ENCODE measurements at places on chromosomes 4 and X.
A peak's percentile ranks its signal among the peaks of the same experiment; 100 is the strongest.

DNA sequence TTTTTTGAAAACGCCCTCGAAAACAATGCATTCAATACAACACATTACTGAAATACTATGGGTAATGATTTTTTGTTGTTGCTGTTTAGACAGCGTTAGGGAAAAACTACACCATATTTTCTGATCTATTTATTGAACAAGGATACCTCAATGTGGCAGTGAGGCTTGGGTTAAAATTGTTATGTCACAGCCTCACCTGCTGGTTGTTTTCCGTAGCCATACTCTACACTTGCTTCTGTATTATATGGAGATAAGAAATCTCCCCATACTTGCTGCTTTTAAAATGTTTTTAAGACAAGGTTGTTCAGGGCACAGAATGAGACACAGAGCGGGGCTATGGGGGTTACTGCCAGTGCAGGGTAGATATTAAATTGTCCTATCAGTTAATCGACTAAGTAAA is 221.6 kb upstream of the FTHL17 start:
- DNase-seq = no peak

DNA sequence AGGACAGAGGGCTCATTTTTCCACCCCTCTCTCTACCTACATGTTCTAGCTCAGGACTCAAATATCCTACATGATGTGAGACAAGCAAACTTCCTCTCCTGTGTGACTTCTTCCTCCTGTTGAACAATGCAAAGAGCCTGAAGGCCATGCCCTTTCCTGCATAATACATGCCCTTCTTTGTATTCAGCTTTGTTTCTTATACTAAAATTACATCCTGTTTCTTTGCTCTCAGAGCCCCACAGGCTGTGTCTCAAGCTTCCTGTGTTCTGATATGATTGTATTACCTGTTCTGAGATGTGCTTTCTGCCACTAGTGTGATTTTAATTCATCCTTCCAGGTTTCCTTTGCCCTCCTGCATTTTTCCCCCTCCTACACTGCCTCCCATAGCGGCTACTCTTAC is 166.4 kb upstream of the AFF2 start:
- no peak for DNase-seq

- no peak for DNase-seq
Measured at GRCh38 chr4:65383589-65384305, 286.5 kb downstream of the EPHA5 start.

DNA sequence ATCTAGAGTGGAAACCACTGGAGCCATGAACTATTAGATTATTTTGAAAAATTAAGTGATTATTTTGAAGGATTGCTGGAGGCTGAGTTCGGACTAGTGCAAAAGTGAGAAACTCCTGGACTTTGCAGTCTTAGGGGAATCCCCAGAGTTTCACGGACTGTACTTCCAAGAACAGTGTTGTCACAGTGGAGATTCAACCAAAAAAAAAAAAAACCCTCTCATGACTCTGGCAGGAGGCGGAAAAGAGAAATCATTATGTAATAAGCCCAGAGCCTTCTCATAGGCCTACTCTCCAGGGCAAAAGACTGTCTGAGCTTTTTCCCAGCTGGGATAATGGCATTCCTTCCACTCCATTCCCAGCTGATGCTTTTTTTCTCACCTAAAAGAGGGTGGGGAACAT is 16.8 kb upstream of the C4orf51 start:
- DNase-seq = no peak

- DNase-seq = no peak
Measured at GRCh38 chrX:31213941-31214340, 142.1 kb upstream of the FTHL17 start.

- no peak for DNase-seq
Measured at GRCh38 chrX:107669885-107670628, 41.7 kb downstream of the PRPS1 start.

DNA sequence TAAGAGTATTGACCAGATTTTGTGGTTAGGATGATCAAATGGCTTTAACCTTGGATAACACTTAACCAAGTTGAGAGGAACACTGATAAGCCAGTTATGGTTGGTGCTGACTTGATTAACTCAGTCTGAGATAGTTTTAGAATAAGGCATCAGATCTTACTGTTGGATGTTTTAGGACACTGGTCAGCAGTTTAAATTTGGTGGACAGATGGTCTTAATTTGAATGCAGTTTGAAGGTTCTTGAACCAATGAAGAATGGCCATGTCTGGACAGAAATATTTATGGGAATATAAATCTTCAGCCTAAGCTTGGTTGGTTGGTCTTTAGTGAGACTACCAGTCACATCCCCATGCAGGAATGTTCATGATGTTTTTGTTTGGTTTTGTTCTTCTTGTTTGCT is 2.6 kb upstream of the GIMD1 start:
- DNase-seq = no peak

DNA sequence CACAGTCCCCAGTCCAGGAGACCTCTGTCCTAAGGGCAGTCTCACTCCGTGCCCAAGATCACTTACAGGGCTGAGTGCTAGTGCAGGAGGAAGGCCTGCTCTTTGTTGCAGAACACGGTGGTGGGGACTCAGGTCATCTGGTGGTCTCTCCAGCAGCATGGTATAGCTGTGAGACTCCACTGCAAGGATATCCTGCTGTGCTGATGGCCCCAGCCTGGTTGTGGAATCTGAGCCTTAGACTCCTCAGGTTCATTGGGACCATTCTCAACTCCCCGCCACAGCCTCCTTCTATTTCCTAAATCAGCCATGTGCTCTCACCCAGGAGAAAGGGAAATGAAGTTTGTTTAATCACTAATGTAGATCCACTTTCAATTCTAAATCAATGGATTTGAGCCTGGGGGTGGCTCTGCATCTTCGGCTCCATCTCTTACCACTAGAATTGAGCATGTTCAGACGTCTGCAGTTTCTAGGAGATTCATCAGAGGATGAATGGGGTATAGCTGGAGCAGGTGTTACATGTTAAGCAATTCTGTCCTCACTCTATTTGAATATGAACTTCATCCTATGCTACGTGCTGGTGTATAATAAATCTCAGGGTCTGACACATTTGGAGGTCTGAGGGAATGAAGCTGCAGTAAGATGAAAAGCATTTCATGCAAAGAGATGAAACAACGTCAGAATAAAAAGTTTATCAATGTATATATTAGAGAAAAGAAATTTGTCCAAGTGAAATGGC is 189.2 kb downstream of the MGST2 start:
- DNase-seq = no peak

DNA sequence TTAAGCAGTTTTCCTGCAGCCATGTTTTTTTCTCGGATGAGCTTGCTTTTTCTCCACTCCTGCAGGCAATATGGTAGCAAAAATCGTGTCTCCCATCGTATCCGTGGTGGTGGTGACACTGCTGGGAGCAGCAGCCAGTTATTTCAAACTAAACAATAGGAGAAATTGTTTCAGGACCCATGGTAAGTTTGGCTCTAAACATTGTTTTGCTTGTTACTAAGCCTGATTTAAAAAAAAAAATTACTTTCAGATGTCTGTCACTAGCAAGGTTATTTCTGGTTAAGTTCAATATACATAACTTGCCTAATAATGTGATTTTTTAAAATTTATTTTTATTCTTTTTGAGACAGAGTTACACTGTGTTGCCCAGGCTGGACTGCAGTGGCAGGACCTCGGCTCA is 17.5 kb upstream of the GYG2 start:
- no peak for DNase-seq

GRCh38 chr4:60241866-60242265 is 958.3 kb upstream of the ADGRL3 start:
- DNase-seq = peak; percentile 47

GRCh38 chr4:106978046-106978774 is 57.9 kb downstream of the DKK2 start:
- DNase-seq = no peak

GRCh38 chr4:76725039-76725438 is 172.9 kb downstream of the SOWAHB start:
- DNase-seq = no peak

- no peak for DNase-seq
Measured at GRCh38 chr4:141541851-141542250, 94.5 kb upstream of the IL15 start.

DNA sequence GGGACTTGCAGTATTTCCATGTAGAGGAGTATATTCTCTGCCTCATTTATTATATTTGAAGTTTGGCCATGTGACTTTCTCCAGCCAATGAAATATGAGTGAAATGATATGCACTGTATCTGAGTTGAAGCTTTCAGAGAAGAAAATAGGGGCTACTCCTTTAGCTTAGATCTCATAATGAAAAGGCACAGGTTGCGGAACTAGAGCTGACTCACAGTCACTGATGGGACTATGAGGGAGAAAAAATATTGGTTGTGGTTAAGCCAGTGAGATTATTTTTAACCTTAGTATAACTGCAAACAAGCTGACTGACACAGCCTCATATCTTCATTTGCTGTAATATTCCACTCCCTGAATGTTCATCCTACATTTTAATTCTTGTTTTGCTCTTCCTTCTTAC is 1104.3 kb downstream of the RPA4 start:
- DNase-seq = no peak

DNA sequence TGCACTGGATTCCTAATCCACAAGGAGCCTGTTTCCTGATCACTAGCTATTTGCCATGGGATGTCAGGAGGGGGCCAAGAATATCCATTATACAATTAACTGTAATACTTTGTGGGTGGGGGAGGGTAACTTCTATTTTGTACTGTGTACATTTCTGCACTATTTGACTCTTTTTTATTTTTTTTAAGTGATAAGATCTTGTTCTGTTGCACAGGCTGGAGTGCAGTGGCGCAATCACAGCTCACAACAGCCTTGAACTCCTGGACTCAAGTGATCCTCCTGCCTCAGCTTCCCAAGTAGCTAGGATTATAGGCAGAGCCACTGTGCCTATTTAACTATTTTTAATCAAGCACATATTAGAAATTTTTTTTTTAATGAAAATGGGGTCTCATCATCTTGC is 134.1 kb downstream of the ELOVL6 start:
- DNase-seq = no peak

DNA sequence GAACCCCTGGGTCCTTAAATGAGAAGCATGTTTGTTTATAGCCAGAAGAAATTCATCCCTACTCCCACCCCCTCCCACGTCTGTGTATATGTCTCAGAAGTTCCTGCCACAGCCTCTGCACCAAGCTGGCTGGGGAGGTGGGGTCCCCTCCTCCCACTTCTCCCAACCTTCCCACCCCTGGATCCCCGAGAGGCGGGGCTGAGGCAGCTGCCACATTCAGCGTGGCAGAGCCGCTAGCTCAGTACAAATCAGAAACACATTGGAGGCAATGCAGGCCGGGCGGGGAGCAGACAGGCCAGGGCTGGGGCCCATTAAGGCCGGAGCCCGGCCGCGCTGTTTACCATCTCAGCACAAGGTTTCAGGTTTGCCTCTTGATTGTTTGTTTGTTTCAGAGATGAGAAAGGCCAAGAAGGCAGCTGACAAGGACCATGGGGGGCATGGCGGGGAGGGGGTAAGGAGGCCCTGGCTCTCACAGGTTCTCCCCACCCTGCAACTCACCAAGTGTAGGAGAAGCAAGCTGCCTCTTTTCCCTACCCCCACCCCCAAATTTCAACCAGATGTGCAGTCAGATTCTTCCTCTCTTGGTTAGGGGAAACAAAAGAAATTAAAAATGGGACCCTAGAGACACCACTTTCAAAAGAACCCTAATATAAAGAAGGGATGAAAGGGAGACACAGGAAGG is 22.3 kb downstream of the PJA1 start:
- no peak for DNase-seq

DNA sequence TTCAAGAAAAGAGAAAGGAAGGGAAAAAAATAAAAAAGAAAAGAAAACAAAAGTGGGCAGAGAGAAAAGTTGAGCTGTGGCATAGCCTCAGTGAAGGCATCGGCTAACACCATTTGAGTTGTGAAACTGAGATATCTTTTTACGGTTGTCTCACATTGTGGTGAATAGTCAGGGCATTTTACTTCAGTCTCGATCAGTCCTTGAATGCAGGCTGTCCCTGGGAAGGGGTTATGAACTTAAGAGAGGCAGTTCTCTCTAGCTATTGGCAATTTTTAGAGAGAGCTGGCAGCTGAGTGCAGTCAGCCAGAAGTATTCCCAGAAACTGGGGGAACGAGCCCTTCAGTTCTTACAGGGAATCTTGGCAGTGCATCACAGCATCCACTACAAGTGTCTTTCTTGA is 93.5 kb upstream of the SLC6A14 start:
- no peak for DNase-seq

DNA sequence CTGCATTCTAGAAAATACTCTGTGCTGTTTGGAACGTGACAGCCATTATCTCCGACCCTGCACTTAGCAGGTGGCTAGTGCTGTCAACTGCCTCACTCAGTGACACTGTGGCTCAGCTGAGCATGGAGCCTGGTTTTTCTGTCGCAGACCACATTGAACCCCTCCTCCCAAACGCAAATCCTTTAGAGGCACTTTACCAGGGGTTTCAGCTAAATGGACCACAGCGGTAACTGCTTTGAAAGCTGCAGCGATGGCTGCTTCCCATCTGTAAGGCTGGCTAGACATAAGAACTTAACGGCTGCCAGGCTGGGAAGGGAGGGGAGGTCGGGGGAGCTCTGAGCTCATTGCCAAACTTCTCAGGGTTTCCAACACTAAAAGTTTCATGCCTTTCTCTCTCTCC is 8.1 kb downstream of the SLC34A2 start:
- DNase-seq = no peak

GRCh38 chrX:17829566-17829965 is 31.5 kb downstream of the RAI2 start:
- DNase-seq = no peak

DNA sequence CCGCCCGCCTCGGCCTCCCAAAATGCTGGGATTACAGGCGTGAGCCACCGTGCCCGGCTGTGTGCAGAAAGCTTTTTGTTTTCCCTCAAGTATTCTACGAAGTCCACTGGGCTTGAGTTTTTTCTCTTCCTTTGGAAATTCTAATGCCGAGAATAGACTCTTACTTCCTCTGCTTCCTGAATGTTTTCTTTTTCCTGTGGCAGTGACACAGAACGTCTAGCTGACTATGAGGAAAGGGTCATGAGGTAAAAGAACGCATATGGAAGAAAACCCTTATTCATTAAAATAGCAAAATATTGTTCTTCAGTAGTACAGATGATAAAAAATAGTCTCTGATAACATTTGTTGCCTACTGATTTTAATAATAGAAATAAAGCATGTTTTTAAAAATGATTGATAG is 4.9 kb upstream of the SLC25A4 start:
- no peak for DNase-seq

- no peak for DNase-seq
Measured at GRCh38 chrX:67436867-67437266, 107.0 kb upstream of the AR start.

DNA sequence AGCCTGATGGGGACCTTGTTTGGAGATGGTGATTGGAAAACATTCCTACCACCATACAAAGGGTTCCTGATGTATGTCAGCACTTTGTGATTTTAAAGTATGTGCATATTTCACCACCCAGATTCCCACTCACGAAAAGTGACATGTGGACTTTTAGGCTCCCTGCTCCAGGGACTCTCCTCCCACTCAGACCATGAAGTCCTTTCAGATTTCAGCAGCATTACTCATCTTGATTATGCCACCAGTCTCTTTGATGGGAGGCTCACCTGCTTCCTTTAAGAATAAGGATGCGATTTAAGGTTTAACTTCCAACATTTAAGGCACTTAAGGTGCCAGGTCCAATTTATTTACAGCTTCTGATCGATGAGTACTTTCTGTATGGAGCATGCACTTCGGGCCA is 204.4 kb downstream of the PPARGC1A start:
- no peak for DNase-seq

GRCh38 chr4:184806229-184806550 is 19.6 kb downstream of the ACSL1 start:
- DNase-seq = no peak
